ENCODE measurements at places on chromosomes 12 and 14. TPM values are rescaled to one million over a fixed set of nuclear protein-coding genes. Genes with fewer than 3 reads are reported as not detected.

Gene ATF1
- 52.4 TPM for total RNA-seq

Gene SLC5A8
- total RNA-seq, result not detected

Gene GPD1
- 0.22 TPM for total RNA-seq

Gene HAL
- 0.74 TPM for total RNA-seq

Gene TMCC3
- 1.4 TPM for total RNA-seq

Gene LIN7A
- 0.27 TPM for total RNA-seq

Gene PROX2
- total RNA-seq, result not detected

Gene C12orf50
- total RNA-seq, result not detected

Gene CLEC7A
- not detected for total RNA-seq

Gene PRKAB1
- total RNA-seq, result 35.6 TPM

Gene SLC6A13
- total RNA-seq, result 0.25 TPM

Gene SPIC
- total RNA-seq, result not detected

Gene SPTB
- total RNA-seq, result 1.7 TPM

Gene SIVA1
- total RNA-seq, result 153 TPM

Gene TAC3
- not detected for total RNA-seq

Gene IFNG-AS1
- total RNA-seq, result not detected

Gene STRAP
- 200 TPM for total RNA-seq

Gene LTBP2
- total RNA-seq, result 7.7 TPM

Gene FIGNL2
- 0.21 TPM for total RNA-seq

Gene SSTR1
- not detected for total RNA-seq

Gene NAV3
- 5.9 TPM for total RNA-seq

Gene TEX22
- 0.06 TPM for total RNA-seq

Gene CMA1
- not detected for total RNA-seq

Gene TOMM20L
- not detected for total RNA-seq

Gene CCDC196
- not detected for total RNA-seq

Gene NGDN
- 61.6 TPM for total RNA-seq

Gene FZD10
- not detected for total RNA-seq

Gene NKX2-1
- not detected for total RNA-seq

Gene MYBPC1
- not detected for total RNA-seq

Gene IPO4
- total RNA-seq, result 86.8 TPM

Gene ZBTB25
- 5.2 TPM for total RNA-seq

Gene KCNH3
- 2.2 TPM for total RNA-seq

Gene KRT73
- total RNA-seq, result not detected

Gene GLTP
- total RNA-seq, result 21.6 TPM

Gene OVCH1
- total RNA-seq, result not detected

Gene SLCO1B1
- 0.38 TPM for total RNA-seq

Gene OR9K2
- total RNA-seq, result not detected

Gene NOVA1
- 4.2 TPM for total RNA-seq

Gene CCDC184
- total RNA-seq, result 2.3 TPM

Gene NEUROD4
- total RNA-seq, result not detected

Gene GLIPR1L2
- total RNA-seq, result 0.25 TPM

Gene SLCO1B3
- total RNA-seq, result 11.8 TPM

Gene SMCO2
- total RNA-seq, result 0.11 TPM

Gene FGF23
- not detected for total RNA-seq

Gene IQSEC3
- 0.02 TPM for total RNA-seq

Gene CKB
- total RNA-seq, result 157 TPM

Gene NELL2
- total RNA-seq, result 0.22 TPM

Gene GRIP1
- total RNA-seq, result 2.1 TPM

Gene COX8C
- total RNA-seq, result not detected

All from A549 treated with dexamethasone at 1 μM for 4 hours (cell line).